ENCODE measurements at places on chromosomes 12 and 14.

DNA sequence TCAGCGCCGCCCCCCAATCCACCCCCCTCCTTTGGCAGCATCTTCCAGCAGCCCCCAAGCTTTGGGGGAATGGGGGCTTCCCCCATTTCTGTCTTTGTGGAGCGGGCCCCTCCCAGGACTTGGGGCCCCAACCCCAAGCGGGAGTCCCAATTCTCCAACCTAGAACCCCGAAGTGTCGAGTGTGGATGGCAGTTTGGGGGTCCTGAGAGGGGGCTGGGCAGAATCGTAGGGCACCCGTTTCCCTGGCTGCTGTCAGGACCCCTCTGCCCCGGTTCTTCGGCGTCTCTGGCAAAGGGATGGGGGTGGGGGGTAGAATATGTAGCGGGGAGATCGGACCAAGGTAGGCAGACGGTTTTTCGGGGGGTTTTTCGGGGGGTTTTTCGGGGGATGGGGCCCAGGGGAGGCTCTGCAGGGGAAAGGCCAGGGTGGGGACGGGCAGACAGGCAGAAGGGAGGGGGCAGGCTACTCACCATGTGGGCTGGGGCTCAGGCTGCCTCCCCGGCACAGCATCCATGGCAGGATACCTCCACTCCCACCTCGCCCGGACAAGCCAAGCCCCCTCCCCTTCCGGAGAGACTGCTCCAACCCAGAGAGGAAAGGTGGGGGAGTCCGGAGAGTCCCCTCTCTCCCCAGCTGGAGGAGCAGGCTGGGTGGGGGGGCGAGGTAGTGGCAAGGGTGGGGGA, 739 bp downstream of the JPH4 start:
- DNase-seq = no peak

- DNase-seq = no peak
These were observed 24.8 kb downstream of the TMCC3 start for GRCh38 chr12:94625531-94625930.

GRCh38 chr12:123867141-123867540, 105.0 kb downstream of the DNAH10 start:
- no peak for DNase-seq

GRCh38 chr12:85825746-85826145, 10.5 kb downstream of the RASSF9 start:
- no peak for DNase-seq

GRCh38 chr12:24573621-24574020, 375.3 kb downstream of the BCAT1 start:
- DNase-seq = no peak

DNA sequence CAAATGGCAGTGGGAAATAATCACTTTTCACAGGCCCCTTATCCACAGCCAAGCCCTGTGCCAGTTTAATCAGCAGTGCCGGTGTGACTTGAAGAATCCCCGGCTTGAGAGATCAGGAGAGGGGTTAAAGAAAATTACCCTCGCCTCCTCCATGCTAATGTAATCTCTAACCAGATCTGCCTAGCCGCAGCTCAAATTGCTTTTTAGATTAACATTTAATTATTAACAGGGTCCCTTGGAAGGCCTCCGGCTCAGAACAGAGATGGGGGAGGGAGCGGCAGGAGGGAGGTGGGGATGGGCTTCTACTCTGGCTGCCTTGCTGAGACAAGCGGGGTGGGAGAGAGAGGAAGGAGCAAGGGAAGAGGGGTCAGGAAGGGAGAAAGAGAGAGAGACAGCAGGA, 24.0 kb downstream of the FAM222A start:
- DNase-seq = no peak

DNA sequence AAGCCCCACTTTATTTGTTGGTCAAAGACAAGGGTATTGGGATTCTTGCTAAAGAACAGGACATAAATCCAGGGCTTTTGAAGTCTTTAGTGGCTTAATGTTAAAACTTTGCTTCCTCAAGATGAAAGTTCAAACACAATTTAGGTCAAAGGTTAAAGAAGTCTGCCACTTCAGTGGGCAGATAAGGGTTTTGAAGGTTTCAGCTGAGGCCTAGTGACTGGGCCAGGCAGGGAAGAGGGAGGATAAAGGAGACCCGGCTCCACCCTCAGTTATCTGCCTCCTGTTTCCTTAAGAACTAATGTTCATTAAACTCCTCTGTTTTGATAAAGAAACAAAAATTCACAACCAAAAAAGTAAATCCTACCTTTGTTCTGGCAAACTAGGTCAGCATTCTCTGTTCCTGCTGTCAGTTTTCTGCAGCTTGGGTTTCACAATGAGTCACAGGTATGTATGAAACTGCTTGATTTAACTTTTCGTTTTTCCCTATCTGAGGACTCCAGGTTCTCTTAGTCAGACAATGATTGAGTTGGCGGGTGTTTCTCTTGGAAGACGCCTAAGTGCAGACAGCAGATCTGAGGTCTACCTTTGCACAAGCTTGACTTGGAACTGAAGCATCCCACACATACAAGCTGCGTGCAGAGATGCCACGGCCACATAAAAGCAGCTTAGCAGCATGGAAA, 208.3 kb downstream of the EXOC5 start:
- DNase-seq = no peak

DNA sequence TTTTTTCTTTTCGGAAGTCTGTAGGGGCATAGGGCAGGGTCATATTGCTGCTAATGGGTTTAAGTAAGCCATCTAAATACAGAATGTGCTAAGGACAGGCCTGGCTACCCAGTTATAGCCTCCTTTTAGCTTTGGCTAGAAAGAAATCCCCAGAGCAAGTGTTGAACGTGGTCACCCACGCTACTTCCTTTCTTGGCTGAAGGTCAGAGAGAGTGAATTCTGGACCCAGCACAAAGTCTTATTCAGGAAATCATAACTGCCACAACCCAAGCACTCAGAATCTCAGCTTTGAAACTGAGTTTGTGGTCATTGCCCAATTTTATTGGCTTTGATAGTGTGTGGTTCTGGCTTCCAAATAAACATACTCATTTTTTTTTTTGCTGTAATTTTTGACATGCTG, 542.1 kb upstream of the ATP2B1 start:
- peak; percentile 45 for DNase-seq

DNA sequence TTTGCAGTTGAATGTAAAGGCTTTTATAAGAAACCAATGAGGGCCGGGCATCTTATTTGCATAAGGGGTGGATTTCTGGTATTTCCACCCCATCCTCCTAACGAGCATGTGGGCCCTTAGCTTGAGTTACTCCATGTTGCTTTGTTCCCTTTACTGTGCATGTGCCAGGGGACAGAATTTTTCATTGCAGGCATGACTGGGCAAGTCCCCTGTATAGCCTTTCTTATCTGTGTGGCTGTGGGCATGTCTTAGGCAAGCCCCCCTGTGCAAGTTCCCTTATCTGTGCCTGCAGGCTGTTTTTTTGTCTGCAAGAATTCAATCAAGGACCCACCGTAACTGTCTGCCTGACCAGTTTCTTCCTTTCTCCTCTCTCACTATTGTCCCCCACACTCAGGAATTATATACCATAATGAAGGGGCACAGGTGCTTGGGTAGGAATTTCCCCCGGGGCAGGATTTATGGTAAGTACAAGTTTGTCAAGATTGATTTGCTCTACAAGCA, 152.2 kb upstream of the CNOT2 start:
- DNase-seq = no peak

- no peak for DNase-seq
These were observed 107.8 kb downstream of the VCPKMT start for GRCh38 chr14:50008562-50008961.

DNA sequence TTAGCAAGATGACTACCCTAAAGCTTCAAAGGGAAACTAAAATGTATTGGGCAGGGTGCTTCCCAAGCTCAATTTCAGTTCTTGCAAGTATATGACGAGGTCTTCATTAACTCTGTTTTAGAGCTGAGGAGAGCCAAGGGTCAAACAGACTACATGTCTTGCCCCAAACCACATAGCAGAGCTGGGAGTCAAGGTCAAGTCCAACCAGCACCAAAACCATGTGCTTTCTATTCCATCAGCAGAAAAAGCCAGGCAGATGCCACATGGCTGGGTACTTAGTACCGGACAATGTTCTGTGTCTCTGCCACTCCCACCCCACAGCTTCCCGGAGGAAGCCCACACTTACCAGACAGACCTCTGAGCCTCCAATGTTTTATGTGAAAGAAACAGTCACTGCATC, 17.6 kb downstream of the NID2 start:
- DNase-seq = no peak

DNA sequence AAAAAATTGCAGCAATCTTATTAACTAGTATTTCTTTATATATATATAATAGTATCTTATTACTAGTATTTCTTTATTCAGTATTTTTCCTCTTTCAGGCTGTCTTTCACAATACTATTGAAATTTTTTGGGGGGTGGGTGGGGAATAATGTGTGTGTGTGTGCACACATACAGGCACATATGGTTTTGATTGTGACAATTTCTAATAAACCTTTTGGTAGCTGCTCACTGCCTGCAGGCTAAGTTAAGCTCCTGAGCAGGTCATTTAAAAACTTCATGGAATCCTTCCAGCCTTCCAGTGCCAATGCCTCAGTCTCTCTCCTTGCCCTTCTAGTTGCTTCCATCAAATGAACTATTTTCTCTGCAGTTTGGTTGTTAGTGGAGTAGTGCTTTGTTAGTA, 490.1 kb downstream of the PCNX1 start:
- no peak for DNase-seq

- no peak for DNase-seq
These were observed 161.5 kb downstream of the DERA start for GRCh38 chr12:16072678-16073077.

- DNase-seq = no peak
These were observed 4.0 kb upstream of the MGAT4C start for GRCh38 chr12:86260183-86260582.

GRCh38 chr12:13727707-13728195, 253.7 kb downstream of the GRIN2B start:
- DNase-seq = no peak

Data from foreskin fibroblast (primary cell).